ENCODE measurements at places on chromosomes 16 and 17.
A peak's percentile ranks its signal among the peaks of the same experiment; 100 is the strongest.

DNA sequence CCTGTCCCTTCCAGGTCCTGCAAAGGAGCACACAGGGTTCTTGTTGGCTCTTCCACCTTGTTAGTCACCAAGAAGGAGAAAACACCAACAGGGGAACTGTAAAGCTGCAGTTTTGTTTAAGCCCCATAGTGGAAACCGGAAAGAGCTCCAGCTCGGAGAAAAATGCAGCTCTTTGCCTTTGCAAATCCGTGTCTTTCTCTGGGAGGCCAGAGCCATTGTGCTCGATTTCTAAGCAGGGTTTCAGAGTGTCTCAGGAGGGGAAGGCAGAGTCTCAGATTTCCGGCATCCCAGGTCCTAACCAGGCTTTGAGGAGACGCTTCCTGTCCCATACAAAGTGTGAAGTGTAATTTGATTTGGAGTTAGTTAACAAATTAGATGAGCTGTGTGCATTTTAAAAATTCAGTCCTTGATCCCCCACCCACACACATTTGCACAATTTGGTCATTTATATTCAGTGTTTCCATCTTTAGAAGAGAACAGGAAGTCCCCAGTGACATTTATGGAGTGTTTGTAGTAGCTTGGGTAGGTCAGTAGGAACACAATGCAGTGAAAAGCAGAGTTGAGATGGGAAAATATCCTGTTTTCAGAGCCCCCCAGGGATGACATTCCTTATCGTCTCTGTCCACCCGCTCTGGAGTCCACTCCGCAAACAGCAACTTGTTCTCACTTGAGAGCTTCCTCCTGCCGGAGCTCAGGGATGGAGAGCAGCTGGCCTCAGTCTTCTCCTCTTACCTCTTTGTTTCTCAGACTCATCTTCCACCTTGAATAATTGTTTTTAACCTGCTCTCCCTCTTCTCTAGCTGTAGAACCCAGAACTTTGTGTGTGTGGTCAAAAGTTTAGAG lies 331.9 kb downstream of the SEC14L1 start:
- DNase-seq, result peak; percentile 56

GRCh38 chr16:48447940-48448536 lies 62.8 kb upstream of the SIAH1 start:
- no peak for DNase-seq

- DNase-seq, result no peak
Measured at GRCh38 chr16:15983898-15984297, 34.5 kb downstream of the ABCC1 start.

- no peak for DNase-seq
Measured at GRCh38 chr17:8391711-8392110, 5.9 kb downstream of the RNF222 start.

GRCh38 chr16:73248316-73248715 lies 200.4 kb upstream of the ZFHX3 start:
- DNase-seq, result no peak

DNA sequence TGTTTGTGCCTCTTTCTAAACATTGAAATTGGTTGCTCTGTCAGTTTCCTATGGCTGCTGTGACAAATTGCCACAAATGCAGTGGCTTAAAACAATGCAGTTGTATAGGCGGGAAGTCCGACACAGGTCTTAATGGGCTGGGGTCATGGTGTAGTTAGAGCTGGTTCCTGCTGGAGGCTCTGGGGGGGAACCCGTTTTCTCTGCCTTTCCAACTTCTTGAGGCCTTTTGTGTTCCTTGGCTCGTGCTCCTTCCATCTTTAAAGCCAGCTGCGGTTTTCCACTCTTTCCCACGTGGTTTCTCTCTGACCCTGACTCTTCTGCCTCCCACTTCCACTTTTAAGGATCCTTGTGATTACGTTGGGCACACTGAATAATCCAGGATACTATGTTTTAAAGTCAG lies 12.5 kb downstream of the EPN2 start:
- no peak for DNase-seq

All from activated CD4-positive, alpha-beta T cell treated with anti-CD3 and anti-CD28 coated beads for 48 hours (primary cell).